ENCODE measurements at places on chromosomes 13 and 19.

DNA sequence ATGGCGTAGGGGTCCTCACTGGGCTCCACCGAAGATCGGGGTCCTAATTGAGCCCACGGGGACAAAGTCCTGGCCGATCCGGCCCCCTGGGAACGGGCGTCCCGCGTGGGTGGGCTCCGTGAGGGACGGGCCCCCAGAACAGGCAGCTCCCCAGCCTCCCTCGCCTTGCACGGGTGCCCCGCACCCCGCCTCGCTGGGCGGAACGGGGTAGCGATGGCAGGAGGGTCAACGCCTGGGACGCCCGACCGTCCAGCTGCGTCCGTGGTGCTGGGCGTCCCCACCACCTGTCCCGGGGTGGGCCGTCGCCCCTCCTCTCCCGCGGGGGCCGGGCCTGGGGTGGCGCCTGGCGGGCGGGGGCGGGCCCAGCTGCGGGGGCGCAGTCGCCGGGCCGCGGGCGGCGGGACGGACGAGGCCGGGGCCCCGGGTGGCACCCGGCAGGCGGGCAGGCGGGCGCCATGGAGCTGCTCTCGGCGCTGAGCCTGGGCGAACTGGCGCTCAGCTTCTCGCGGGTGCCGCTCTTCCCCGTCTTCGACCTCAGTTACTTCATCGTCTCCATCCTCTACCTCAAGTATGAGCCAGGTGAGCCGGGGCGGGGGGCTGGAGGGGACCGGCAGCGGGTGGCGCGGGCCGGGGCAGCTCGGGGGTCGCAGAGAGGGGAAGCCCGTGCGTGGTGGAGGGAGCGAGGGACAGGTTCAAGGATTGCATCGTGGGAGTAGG is at the start of gene TMEM38A:
TSS of gene TMEM38A (plus strand) at position 377 of the 717 bp plus-strand sequence. CDS start at position 456, 79 bp downstream.
- DNase-seq: peak; percentile 16

- DNase-seq: no peak
Observed at GRCh38 chr19:11020982-11021759, 60.3 kb downstream of the SMARCA4 start.

- DNase-seq: no peak
Observed at GRCh38 chr13:97502181-97502580, 68.2 kb downstream of the RAP2A start.

- no peak for DNase-seq
Observed at GRCh38 chr13:91174886-91175501, 172.5 kb upstream of the MIR17HG start.

DNA sequence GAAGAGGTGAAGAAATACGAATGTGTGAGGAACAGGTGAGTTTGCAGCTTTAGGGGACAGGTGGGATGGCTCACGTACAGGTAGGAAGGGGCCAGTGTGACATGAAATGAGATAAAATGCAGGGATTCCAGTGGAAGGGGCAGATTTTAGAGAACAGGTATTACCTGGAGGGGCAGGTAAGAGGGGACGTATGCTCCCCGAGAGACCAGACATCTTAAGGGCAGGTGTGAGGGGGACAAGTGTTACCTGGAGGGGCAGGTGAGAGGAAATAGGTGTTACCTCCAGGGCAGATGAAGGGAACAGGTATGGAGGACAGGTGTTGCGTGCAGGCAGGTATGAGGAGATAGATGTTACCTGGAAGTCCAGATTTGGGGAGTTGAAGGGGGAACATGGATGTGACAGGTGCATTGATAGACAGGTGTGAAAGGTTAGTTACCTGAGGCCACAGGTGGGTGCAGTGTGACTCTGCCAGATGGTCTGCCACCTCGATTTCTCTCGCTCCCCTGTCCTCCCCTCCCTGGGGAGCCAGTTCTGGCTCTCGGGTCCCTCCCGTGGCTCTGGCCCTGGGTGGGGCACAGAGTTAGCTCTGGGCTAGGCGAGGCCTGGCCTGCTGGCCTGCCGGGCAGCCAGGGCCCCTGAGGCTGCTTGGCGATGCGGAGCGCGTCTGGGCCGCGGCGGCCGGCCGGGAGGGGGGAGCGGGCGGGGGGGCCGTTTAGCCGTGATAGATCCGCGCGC is 2.1 kb downstream of the ERFL start:
- DNase-seq: no peak

GRCh38 chr19:3476830-3477229 is 3.5 kb downstream of the SMIM24 start:
- DNase-seq: no peak

- no peak for DNase-seq
Observed at GRCh38 chr19:45820413-45821102, 5.5 kb upstream of the RSPH6A start.

GRCh38 chr13:85186356-85187045 is 612.7 kb downstream of the SLITRK6 start:
- no peak for DNase-seq

GRCh38 chr19:14138576-14139265 is 2.3 kb upstream of the ASF1B start:
- no peak for DNase-seq

GRCh38 chr13:80586356-80586755 is 245.4 kb upstream of the SPRY2 start:
- no peak for DNase-seq

DNA sequence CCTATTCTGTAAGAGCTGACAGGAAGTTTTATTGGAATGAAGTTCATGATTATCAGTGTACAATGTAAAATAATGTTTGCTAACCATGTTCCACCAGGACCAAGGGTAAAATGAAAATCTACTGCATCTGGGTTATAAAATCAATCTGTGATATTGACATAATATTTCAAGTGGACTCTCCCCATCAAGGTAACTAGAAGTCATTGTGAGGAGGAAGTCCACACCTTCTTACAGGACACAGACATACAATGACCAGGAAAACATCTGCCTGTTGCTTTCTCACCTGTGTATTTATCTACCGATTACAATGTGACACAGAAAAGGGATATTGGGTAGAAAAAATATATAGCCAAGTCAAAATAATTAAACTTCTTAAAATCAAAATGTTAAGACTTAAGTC is 140.7 kb upstream of the RFC3 start:
- no peak for DNase-seq

All from CD4-positive, alpha-beta T cell treated with Interleukin-6 at 100 ng/mL for 8 hours (primary cell).